ENCODE measurements at places on chromosomes 7 and 10.
A peak's percentile ranks its signal among the peaks of the same experiment; 100 is the strongest.

- DNase-seq: no peak
Measured at GRCh38 chr10:42932116-42932515, 144.8 kb upstream of the RET start.

DNA sequence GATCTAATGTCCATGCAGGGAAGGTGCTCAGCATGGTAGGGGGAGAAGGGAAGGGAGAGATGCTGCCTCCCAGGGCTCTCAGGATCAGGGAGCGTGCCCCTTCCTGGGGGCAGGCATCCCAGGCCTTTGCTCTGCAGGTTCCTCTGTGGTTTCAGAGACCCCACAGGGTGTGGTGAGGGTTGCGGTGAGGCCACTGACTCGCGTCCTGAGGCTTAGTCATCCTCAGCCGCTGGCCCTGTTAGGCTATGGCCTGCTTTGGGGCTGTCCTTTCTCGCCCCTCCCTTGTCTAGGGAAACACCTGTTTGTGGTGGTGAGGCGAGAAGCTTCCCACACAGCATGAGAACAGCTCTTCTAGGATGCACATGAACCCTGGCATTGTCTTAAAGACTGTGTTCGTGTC is 558.3 kb upstream of the FOXK1 start:
- no peak for DNase-seq

GRCh38 chr10:71250405-71250804 is 38.0 kb downstream of the UNC5B start:
- no peak for DNase-seq

- no peak for DNase-seq
Measured at GRCh38 chr10:108970016-108970415, 953.3 kb downstream of the XPNPEP1 start.

DNA sequence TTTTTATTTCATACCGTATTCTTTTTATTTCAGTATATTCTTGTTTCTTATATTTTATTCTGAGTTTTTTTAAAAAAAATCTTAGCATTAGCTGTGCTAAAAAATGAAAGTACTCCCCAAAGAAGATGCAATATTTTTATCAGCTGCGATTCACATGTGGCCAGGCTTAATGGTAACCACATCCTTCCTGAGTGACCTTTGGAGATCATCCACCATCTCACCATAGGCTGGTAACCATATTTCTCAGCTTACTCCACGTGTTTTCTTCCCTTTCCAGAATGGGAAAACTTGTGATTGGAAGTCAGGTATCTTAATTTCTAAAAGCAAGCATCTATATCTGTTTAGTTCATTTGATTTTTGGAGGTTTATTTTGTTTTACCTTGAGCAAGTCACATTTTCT is 18.8 kb upstream of the LIPM start:
- DNase-seq: peak; percentile 38

GRCh38 chr7:44077061-44077460 is 5.3 kb downstream of the POLM start:
- DNase-seq: no peak

DNA sequence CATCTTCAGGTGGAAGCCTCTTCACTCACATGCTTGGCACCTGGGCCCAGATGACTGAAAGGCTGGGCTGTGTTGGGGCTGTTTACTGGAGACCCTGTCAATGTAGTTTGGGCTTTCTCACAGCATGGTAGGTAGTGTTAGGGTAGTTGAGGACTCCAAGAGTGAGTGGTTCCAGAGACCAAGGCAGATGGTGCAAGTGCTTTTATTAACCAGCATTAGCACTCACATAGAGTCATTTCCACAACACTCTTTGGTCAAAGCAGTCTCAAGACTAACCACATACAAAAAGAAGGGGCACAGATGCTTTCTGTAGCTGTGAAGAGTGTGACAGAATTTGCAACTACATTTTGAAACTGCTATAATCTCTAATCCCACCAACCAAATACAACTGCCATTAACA is 135.0 kb downstream of the RTKN2 start:
- no peak for DNase-seq

DNA sequence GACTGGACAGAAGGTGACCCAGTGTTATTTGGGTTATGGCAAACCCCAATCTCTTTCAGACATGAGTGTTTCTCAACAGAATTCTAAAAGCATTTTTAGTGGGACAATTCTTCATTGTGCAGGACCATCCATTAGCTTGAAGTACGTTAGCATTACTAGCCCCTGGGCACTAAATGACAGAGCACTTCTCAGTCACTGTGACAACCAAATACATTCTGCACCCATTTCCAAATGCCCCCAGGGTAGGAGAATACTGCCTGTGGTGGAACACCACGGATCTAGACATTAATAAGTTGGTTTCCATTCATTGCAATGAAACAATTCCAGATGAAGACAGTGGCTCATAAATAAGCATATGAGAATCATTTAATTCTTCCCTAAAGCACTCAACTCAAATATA is 102.4 kb upstream of the FRMD4A start:
- DNase-seq: no peak

DNA sequence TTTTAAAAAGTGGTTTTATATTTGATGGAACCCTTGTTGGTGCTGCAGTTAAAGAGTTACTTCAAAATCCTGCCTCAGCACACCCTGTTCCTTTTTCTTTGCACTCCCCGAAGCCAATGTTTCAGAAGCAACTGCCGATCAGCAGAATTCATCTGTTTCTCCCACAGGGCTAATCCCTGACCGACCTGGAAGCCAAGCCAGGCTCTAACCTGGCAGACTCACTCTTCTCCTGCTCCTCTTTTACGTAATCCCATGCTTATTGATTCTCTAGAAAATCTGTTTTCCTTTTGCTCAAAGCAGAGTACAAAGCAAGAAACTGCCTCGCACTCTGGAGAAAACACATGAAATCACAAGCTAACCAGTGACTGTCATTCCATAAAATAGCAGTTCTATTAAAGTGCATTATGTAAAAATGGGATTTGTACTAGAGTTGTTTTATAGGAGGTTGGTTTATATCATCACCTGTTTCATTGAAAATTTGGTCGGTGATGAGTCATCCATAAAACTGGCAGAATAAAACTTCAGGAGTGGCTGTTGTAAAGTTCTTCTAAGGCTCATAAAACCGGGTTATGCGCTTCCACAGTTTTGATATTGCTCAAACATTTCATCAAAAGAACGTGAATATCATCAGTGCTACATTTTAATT is 99.9 kb downstream of the CNTNAP2 start:
- no peak for DNase-seq

DNA sequence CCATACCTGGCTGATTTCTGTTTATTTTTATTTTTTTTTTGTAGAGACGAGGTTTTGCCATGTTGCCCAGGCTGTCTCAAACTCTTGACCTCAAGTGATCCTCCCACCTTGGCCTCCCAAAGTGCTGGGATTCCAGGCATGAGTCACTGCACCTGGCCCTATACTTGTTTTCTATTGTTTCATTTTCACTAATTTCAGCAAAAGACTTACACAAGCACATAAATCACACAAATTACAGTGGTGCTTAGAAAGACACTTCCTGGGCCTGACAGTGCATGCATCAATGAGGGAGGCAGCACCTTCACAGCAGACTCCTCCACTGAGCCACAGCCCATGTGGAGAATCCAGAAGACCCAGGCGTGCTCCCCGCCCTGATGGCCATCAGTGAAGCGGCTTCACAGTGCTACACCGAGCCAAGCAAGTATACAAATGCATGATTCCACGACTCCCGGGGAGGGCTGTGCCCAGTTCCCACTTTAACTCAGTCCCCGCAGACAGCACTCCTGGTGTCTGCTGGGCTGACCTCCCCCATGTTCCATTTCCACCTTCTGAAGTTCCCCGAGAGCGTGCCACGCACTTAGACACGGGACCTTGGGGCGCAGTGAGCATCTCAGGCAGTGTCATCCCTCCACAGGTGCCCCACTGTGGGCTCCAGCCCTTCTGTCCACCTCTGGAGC is 20.6 kb downstream of the PITRM1 start:
- no peak for DNase-seq

- no peak for DNase-seq
Measured at GRCh38 chr7:75614401-75614800, 122.3 kb downstream of the SPDYE5 start.

DNA sequence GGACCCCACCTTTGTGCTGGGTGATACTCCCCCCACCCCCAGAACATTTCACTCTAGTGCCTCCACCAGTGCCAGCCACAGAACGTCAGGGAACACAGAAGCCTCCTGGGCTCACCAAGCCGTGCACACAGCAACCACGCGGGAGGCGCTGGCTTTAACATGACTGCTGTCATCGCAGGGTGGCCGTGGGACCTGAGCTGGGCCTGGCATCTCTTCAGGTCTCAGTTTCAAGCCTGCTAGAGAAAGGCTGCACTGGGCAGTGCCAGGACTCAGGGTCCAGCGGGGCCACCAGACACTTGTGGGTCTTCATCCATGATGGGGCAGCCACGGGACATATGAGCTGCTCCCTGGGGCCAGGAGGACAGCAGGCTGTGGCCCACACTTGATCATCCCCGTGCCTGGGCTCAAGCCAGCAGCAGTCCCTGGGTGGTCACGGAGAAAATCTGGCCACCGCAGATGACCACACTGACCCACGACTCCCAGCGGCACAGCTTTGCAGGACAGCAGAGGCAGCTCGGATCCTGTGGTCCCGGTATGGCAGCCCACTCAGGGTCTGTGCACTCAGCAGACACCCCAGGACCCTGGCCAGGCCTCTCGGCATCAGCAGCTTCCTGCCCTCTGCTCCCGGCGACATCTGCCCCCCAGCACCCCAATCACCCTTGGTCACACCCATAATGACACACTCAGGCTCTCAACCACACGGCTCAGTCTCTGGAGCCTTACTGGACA is 44.2 kb downstream of the CAMK2B start:
- no peak for DNase-seq

DNA sequence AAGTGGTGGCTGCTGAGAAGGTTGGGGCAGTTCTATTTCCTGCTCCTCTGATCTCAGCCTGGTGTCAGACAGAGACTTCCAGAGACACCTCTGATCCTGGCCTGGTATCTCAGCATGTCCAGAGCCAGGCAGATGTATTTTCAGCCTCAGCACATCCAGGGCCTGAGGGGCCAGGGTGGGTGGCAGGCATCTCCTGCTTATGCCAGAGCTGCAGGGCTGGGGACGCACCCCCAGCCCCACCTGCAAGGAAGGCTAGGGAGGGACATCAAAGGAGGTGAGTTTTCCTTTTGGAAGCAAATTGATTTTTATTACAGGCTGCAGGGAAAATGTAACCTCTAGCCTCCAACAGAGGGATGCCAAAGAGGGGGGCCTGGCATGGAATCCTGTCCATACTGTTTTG is 36.7 kb downstream of the CFAP46 start:
- DNase-seq: no peak

GRCh38 chr7:17136126-17136525 is 162.3 kb upstream of the AHR start:
- DNase-seq: no peak

DNA sequence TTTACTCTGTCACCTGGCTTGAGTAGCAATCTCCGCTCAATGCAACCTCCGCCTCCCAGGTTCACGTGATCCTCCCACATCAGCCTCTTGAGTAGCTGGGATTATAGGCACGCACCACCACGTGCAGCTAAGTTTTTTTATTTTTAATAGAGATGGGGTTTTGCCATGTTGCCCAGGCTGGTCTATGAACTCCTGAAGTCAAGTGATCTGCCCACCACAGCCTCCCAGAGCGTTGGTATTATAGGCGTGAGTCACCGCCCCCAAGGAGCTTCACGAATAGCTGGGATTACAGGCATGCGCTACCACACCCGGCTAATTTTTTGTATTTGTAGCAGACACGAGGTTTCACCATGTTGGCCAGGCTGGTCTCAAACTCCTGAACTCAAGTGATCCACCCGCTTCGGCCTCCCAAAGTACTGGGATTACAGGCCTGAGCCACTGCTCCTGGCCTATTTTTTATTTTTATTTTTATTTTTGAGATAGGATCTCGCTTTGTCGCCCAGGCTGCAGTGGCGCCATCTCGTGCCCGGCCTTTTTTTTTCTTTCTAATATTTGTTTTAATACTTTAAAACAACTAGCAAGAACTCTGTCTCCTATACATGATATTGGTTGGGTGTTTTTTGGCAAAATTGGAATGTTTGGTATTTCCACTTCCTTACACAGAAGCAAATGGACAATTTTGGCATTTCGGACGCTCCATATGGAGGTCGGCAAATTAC is 1.1 kb downstream of the EFCAB10 start:
- no peak for DNase-seq

GRCh38 chr10:94076325-94076841 is 82.7 kb downstream of the PLCE1 start:
- peak; percentile 29 for DNase-seq

DNA sequence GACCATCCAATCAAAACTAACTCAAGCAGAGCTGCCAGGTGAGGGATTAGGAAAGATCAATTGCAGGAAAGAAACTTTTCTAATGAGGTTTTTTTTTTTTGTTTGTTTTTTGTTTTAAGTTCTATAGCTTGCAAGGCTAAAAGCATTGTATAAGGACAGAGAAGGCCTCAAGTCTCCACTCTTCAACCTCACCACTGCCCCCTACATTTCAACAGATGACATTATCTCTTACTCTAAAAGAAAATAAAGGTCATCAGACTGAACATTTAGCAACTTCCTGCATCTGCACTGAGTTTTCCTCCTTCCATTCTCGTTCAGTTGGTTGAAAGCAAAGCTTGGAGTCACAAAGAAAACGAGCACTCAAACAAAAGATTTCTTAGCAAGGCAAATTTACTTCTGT is 45.2 kb upstream of the EXOC4 start:
- DNase-seq: no peak

DNA sequence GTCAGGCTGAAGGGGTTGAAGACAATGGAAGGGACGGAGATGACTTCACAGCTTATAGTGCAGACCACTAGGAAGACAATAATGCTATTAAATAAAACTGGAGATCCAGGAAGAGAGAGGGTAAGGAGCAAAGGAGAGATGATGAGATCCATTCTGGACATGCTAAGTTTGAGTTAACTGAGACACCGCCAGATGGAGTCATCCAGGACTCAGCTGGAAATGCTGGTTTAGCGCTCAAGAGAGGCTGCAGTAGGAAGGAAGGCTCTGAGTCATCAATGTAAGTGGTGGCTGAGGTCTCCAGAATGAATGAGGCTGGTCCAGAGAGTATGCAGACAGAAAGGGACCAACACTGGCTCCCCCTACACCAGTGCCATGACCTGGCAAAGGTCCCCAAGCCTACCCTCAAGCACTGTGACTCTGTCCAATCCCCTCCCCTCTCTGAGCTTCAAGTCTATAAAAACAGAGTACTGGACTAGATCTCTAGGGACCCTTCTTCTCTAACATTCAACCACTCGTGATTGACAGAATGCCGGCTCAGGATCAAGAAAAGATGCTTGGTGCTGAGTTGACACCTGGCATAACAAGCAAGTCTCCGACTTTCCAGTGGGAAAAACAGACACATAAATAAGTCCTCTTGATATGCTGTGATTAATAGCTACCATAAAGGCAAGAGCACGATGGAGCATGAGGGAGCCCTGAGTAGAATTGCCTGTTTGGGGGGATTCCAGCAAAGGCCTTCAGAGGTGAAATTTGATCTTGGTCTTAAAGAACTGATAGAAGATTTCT is 8.9 kb downstream of the GFRA1 start:
- DNase-seq: no peak

Measured in brain microvascular endothelial cell (primary cell).